ENCODE measurements at places on chromosomes 5 and 9.

DNA sequence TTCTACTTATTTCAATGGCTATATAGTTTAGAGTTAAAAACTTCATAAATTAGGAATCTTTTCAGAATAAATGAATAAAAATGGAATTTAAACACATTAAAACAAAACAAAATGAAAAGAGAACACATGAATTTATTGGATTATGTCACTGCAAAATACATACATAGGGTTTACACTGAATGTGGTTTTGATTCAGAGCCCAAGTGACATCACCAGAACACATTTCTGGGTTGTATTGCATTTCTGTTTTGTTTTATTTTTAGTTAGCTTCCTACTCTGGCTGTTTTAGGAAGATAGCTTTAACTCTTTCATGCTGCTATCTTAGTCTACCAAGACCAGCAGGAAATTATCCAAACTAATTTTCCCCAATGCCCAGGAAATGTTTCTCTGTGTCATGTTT is 1935.0 kb downstream of the EFNA5 start:
- no peak for DNase-seq

DNA sequence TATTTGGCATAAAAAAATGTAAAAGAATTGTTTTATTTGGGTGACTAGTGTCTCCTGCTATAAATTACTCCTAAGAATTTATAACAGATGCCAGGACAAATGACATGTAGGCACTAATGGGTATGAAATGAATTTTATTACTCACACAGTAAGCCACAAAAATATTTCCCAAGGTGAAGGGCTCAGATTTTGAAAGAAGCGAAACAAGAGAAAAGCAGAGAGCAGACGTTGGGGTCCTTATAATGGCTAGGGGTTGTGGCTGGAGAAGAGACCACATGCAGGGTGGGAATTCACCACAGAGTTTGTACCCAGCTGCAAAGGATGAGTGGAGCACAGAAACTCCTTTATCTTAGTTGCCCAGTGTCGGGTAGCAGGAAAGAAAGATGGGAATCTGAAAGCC is 45.0 kb upstream of the PRR16 start:
- DNase-seq = no peak

GRCh38 chr9:70367305-70367930 is 47.0 kb downstream of the KLF9 start:
- DNase-seq = no peak

DNA sequence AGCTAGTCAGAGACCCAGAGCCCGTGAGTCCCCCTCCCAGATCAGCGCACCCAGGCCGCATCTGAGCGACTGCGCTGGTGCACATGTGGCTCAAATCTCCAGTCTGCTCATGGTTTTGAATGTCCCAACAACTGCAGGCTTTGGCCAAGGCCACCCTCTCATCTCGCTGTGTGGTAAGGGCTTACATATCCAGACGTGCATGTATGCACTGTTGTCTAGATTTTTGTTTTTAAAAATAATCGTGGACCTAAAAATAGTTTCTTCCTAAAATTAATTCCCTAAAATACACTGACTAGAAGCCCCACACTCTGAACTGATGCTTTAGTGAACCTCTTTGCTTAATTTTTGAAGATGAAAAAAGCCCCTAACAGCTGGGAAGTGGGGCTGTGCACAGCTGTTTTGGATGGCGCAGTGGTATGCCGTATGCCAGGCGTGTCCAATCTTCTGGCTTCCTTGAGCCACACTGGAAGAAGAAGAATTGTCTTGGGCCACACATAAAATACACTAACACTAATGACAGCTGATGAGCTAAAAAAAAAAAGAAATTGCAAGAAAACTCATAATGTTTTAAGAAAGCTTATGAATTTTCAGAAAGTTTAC is 143.0 kb upstream of the LHFPL2 start:
- no peak for DNase-seq

DNA sequence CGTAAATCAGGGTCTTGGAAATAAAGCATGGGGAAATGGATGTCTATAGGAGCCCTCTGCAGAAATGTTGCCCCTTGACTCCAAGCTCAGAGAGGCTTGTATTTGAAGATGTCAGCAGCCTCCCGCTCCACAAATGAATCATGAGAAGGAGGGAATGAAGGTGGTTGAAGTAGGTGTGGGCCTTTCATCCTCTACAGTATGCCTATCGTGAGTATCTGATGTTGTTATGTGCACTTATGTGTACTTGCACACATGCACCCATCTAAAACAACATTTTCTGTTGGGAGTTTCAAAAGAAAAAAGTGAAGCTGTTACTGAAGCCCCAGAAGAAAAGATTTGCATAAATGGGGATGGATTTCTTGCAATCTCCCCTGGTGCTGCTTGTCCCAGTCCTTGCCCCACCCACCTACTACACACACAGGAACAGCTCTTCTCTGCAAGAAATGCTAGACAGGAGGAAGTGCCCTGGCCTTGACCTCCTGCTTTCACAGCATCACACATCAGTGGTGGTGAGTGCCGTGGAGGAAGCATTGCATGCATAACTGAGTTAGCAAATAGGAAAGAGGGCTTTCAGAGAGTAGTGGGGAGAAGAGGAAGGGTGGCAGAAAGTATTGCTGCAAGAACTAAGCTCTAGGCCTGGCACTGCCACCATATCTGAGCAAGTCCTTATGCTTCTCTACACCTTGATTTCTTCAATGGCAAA is 156.1 kb downstream of the SNX18 start:
- DNase-seq = peak; percentile 4

- DNase-seq = no peak
Measured at GRCh38 chr9:114238891-114239875, 83.7 kb upstream of the ORM1 start.

DNA sequence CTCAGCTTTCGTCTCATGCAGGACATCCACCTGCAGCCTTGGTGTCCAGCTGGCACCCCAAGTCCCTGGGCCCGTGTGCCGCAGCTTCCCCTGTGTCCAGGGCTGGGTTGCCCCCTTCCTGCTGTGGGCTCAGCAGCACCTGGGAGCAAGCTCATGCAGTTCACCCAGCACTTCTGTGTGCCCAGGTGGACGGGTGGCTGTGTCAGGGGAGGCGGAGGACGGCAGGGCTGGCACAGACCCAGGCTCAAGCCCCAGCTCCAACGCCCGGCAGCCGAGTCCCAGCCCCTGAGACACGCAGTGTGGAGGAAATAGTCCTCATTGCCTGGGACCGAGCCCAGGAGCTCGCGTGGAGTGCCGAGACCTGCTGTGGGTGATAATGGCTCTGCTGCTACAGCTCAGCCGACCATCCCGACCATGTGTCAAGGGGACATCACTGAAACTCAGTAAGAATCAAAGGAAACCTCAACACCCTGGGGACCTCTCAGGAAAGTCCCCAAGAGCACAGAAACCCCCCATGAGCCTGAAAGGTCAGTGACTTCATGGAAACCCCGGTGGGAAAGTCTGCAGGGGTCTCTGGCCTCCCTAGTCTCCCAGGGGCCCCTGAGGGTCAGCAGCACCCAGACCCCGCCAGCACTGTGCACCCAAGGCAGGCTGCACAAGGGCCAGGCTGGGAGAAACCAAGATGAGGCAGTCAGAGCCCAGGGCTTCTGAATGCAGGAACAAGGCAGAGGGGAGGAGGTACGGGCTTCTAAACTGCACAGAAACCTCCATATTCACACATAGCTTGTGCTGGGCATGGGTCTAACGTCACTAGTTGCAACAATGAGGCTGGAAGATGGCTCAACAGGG is 38.8 kb downstream of the LPCAT1 start:
- no peak for DNase-seq

GRCh38 chr5:170439223-170439943 is 50.2 kb upstream of the KCNMB1 start:
- no peak for DNase-seq

- no peak for DNase-seq
Measured at GRCh38 chr5:619444-619843, 7.3 kb downstream of the CEP72 start.

DNA sequence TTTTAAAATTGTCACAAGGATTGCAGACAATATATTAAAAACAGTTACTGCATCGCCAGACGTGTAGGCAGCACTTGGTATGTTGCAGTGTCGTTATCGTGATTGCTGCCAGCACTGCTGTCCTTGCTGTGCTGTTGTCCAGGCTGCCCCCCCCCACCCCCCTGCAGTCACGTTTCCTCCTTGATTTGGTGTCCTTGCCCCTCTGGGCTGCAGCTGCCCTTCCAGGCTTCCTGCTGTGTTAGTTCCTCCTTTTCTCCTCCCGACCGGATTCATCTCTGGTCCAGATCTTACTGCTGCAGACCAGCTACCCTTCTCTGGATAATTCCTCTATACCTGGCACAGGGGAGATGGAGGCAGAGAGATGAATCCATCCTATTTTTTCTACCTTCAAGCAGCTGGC is 298.9 kb downstream of the TRIM32 start:
- no peak for DNase-seq
